ENCODE measurements at places on chromosomes 16 and 17. TPM values are rescaled to one million over a fixed set of nuclear protein-coding genes. Genes with fewer than 3 reads are reported as not detected.
A peak's percentile ranks its signal among the peaks of the same experiment; 100 is the strongest.

PIK3R5 gene
- total RNA-seq, result 5.3 TPM

DNA sequence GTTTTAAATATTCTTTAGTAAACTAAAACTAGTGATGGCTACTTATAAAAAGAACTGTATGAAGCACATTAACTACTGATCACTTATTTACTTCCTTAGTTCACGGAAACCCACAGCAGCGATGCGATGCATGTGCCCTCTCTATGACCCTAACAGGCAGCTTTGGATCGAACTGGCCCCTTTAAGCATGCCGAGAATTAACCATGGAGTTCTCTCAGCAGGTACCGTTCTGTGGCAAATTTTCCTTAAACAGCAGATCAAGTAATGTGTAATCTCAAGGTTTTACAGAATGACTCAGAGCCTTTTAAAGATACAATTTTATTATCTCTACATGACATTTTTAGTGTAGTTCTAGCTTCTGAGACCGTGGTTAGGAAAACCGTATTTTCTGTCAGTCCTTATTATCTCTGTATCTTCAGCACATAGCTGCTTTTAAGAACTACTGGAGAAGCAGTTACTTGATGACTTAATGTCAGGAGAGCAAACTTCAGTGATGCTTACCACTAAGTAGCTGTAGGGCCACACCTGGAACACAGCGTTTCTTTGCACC, 43.0 kb downstream of the GAN start:
- no peak for DNase-seq

DNA sequence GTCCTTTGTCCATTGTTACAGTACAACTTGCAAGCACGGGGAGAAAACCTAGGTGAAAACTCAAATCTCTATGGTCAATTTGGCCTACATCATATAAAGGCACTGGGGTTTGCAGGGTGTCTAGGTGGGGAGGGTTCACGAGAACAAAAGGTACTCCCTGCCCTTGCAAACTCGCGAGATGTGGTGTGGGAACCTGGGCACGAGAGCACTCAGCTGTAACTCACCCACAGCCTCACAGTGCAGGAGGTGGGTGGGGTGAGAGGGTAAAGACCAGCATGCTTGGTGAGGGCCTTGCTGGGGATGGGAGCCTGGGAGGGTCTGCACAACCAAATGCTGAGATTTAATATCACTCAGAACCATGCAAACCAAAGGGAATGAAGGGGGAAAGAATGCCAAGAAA, 18.4 kb upstream of the ZNF594 start:
- DNase-seq, result no peak

DNA sequence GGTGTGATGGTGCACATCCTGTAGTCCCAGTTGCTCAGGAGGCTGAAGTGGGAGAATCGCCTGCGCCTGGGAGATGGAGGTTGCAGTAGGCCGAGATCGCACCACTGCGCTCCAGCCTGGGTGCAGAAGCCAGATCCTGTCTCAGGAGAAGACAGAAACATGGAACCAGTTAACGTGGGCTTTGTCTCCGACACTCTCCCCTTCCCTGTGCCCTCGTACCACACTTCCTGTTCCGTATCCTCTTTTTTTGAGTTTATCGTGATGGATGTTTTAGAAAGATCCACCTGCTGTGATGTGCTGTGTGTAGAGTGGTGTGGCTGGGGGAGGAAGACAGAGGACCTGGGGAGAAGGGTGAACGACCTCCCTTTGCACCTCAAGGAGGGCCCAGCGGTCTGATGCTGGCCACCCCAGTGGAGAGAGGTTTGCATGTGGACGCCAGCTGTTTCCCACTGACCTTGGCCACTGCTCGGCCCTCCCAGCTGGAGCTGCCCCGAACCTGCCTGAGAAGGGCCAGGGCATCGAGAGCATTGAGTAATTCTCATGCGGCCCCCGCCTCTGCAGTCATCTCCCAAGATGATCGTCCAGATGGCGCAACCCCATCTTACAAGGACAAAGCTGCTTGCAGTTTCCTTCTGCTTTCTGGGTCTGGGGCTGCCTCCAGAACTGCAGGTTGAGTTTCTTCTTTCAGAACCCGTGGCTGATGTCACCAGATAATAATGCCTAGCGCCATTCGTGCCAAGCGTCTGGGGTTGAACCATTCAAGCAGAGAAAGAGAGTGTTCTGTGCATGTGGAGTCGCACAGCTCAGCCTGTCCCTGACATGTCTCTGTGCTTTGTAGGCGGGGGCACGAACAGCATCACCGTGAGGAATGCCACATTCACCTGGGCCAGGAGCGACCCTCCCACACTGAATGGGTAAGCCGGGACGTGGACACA, 126.3 kb downstream of the ABCC1 start:
- DNase-seq, result peak; percentile 5

GRCh38 chr17:40540448-40540847, 24.8 kb downstream of the CCR7 start:
- DNase-seq, result no peak

DNA sequence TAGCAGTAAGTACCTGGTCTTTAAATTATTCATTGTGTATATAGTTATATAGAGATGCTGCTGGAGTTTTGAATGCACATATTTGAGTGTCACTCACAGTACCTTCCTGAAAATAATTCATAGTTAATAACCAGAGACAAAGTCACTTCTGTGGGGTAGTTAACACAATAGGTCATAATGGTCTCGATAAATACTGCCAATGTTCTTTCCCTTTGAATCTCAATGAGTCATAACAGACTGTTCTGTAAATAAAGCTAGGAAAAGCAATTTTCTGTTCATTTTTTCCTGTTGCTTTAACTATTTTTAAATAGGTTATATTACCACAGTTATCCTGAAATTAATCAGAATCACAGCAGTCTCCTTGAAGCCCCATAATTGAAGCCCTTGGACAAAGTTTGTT, 87.2 kb downstream of the MAP2K4 start:
- no peak for DNase-seq

GRCh38 chr17:73748508-73748907, 104.3 kb upstream of the SDK2 start:
- DNase-seq, result no peak

Measured in dorsolateral prefrontal cortex (tissue), 122 donors.